ENCODE measurements at places on chromosomes 12 and 14.

DNA sequence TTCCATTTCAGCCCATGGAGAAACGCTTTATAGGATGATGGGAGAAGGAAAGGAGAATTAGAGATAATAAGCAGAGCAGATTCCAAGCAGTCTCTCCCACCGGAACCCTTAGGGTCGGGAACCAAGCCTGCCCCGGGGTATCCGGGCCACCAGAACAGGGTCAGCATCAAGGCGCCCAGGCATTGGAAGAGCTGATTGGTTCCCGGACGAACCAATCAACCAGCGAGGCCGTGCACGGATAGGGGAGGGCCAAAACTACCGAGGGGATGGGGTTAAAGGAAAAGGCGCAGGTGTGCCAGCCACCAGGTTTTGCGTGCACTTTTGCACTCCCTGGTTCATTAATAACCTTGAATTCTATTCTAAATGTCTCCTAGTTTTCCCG, 1.7 kb downstream of the PPM1H start:
- DNase-seq, result no peak

DNA sequence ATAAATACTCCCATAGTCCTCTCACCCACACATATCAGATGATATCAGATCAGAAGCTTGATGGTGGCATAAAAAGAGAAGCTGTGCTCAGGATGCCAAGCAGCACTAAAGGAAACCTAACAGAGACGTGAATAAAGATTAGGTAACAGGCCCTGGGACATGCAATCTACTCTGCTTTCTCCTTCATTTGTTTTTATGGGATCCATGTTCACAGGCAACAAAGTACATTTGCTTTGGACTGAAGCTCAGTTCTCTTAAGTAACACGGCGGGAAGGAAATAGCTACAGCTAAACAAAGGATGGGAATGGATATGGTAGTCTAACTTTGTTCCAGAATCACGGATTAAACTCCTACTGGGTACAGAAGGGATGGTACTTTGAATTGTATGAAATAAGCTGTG, 119.5 kb downstream of the TTC7B start:
- no peak for DNase-seq

- DNase-seq, result no peak
These were observed 50.7 kb downstream of the TPCN1 start for GRCh38 chr12:113271853-113272561.

DNA sequence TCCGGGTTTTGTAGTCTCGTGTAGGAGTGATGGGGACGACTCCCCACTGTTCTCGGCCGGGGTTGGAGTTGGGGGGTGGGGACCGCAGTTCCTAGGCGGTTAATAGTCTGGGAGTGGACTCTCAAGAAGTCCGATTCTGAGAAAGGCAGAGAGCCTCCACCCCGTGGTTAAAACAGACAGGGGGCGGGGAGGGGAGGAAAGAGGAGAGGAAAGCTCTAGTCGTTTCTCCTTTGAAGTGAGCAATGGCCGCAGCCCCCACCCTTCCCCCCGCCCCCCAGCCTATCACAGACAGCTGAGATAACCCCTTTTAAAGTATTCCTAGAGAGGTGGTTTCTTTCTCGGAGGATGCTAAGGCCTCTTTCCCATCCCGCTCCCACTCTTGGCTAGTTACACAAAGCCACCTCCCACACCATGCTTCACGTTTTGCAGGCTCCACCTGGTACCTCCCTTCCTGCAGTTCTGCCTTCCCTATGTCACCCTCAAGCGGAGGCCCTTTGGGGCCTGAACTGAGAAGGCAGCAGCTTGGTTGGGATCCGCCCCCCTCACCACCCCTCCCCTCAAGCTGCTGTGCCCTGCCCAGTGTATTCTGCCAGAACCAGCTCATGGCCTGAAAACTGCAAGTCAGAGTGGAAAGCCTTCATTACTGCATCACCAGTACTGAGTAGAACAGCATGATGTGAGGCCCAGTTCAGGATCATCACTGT, 853 bp downstream of the USP5 start:
- DNase-seq, result no peak

DNA sequence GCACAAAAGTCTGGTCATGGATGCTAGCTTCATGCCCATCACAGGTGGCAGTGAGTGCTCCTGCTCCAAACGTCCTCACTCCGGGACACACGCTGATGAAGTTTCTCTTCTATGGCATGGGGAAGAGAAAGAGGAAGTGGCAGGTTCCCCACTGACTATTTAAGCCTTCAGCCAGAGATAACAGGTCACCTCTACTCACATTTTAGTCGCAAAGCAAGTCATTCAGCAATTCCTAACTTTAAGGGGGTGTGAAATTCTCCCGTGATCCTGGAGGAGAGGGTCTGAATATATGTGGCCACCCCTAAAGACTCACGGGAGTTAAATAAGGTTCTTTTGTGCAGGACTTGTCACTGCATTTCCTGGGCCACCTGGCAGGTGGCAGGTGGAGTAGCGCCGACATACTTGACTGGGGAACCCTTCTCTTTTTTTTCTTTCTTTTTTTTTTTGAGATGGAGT, 18.8 kb upstream of the RCOR1 start:
- no peak for DNase-seq

DNA sequence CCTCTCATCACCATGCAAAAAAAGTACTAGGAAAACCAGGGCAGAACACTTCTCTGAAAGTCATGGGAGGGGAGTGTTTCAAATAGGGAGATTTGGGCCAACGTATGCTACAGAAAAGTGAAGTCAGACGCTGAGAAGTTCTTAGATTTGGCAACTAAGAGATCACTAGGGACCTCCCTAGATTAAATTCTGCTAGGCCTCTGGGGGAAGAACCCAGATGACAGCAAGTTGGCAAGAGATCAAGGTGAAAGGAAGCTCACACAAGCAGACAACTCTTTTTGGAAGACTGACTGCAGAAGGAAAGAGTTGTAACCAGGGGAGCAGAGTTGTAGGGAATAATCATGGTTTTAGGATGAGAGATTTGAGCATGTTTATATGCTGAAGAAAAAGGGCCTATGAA, 20.7 kb downstream of the IQSEC3 start:
- no peak for DNase-seq

DNA sequence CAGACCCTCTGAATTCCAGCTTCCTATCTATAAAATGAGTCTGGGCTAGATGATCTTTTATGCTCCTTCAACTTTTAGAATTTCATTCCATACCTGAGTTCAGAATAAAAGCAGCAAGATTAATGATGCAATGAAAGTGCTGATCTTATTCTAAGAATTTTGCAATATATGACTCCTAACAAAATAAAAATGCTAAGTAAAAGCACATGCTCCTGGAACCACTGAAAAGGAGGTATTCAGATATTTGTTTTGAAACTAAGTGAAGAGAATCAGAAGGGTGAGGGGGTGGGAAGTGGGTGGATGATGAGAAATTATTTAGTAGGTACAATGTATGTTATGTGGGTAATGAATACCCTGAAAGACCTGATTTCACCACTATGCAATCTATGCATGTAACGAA, 216.6 kb downstream of the PTPRO start:
- DNase-seq, result no peak

DNA sequence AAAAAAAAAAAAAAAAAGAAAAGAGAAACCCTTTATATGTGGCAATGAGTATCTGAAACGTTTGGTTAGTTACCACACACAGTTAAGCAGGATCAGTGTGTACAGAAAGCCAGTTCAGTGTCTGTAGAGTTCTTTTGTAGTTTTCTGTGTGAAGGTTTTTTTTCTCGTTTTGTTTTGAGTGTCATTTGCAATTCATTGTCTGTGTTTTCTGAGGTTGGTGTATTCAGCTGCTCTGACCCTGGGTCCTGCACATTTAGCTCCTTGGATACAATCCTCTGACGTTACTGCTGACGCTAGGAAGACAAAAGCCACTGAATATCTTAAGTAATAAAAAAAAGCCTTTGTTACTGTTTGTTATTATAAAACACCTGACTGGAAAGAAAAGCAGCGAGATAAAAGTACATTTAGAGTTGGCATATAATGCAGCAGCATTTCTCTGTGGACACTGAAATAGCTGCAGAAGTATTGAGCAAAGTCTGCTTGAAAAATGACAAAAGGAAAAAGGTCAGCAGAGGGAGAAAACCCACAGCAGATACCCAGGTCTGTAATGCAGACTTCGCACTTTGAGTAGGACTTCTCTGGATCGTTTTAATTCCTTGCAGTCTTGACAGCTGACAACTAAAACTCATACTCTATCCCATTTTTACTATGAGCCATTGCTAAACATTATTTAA, 89.0 kb downstream of the POLR3B start:
- no peak for DNase-seq

DNA sequence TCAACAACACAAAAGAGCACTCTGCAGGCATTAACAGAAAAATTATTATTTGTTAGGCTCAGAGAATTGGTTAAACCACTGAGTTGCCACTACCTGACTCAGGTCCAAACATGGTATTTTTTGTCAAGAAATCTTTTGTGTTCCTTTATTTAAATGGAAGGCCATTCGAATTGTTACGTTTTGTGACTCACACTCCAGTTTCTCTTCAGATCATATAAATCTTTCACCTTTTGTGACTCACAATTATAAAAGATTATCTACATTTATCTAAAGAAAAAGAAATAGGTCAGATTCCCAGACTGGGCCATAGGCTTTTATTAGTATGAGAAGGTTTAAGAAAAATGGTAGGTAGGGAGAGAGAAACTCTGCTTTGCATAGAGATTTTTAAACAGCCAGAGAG, 669.8 kb downstream of the GALC start:
- DNase-seq, result no peak

DNA sequence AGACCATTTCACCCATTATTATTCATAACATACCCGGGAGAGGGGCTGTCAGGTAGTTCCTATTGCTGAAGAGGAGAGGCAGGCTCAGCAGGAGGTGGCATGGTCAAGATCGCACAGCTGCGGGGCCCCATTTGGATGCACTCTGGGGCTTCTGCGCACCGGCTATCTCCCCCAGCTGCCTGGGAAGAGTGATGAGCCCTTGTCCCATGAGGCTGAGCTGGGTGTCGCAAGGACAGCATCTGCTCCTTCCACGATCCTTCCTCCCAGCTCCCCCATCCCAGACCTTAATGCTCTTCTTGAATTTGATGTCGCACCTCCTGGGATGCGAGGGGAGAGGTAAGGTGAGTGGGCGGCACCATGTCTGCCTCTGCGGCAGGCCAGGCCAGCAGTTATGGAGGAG, 62.6 kb downstream of the SLC24A4 start:
- DNase-seq, result no peak

- no peak for DNase-seq
These were observed 115.9 kb downstream of the FGD4 start for GRCh38 chr12:32515137-32515873.

DNA sequence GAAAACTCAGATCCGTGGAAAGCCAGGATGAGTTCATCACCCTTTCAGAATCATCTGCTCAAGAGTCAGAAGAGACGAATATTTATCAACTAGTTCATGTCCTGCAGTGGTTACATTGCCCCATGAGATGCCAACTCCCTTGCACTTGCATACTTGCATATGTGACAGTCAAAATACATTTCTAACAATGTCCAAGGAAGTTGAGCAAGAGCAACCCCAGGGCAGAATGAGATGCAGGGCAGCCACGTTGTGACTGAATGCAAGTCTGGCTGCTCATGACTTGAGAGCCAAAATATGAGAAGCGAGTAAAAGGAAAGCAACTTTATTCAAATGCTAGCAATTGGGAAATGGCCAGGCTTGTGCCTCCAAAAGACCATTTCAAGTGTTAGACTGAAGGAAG, 23.6 kb upstream of the UTP20 start:
- DNase-seq, result no peak

DNA sequence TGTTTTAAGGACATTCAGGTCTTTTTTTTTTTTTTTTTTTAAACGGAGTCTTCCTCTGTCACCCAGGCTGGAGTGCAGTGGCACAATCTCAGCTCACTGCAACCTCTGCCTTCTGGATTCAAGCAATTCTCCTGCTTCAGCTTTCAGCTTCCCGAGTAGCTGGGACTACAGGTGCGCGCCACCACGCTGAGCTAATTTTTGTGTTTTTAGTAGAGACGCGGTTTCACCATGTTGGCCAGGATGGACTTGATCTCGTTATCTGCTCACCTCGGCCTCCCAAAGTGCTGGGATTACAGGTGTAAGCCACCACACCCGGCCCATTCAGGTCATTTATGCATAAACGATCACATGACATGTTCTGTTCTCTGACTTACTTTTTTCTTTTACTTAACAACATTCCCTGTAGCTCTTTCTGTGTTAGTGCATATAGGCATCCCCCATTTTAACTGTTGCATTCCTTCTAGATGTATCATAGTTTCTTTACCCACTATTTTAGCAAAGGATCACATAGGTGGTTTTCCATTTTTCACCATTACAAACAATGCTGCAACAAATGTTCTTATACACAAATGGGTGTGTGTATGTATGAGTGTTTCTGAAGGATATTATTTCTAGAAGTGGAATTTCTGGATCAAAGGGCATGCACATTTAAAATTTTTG, 74.2 kb downstream of the ARF6 start:
- DNase-seq, result no peak

DNA sequence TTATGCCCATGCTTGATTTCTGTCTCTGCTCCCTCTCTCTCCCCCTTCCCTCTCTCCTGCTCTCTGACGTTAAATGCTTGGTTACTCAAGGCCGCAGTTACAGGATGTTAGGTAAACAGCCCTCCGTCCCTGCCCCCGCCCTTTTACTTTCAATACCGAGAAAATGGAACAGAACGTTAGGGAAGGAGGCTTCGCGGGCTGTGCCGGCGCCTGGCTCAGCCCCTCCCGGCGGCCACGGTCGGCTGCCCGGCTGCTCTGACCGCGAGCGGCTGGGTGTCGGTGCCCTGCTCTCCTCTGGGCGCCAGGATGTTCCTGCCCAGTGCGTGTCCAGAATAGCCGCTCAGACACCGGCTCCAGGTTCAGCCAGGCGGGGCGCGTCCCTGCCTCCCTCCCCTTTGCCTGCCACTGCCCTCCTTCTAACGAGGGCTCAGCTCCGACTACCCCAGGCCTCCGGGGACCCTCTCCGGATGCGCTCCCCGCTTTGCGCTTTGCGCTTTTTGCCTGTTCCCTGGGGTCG, 166.1 kb downstream of the ADCK1 start:
- no peak for DNase-seq

- no peak for DNase-seq
These were observed at the start of gene TNS2 for GRCh38 chr12:53049571-53050318. Gene TNS2 (plus strand): TSS chr12:53050065. CDS start chr12:53050186, 121 bp downstream.

GRCh38 chr14:101713621-101714349, 47.7 kb upstream of the PPP2R5C start:
- DNase-seq, result no peak

DNA sequence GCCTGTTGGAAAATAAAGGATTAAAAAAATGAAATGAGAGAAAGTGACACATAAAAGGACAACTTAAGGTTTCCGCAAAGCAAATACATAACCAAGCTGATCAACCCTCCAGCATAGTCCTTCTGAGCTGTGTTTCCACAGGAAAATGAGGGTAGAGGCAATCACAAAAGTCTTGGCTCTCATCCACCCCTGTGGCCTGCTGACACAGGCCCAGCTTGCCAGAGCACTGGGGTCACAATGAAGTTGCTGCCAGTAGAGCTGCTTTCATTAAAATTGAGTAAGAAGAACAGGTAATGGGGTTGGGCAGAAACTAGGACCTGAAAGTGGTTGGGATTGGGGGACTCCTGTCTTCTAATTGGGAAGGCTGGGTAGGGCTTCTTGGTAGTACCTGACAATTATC, 65.9 kb downstream of the RERG start:
- no peak for DNase-seq

- no peak for DNase-seq
These were observed 39.4 kb downstream of the MAP1LC3B2 start for GRCh38 chr12:116598311-116599284.

- DNase-seq, result no peak
These were observed 289.8 kb downstream of the GRIN2B start for GRCh38 chr12:13691598-13691997.

GRCh38 chr12:32365473-32366064, 33.8 kb upstream of the FGD4 start:
- no peak for DNase-seq

Data from stimulated activated CD8-positive, alpha-beta memory T cell treated with anti-CD3 and anti-CD28 coated beads, Interleukin-15, amount 100 ng/mL, for 24 hours (primary cell).